ENCODE measurements at places on chromosomes 5 and 9.

GRCh38 chr5:180287404-180287803 lies 4.5 kb downstream of the MAPK9 start:
- DNase-seq: no peak

DNA sequence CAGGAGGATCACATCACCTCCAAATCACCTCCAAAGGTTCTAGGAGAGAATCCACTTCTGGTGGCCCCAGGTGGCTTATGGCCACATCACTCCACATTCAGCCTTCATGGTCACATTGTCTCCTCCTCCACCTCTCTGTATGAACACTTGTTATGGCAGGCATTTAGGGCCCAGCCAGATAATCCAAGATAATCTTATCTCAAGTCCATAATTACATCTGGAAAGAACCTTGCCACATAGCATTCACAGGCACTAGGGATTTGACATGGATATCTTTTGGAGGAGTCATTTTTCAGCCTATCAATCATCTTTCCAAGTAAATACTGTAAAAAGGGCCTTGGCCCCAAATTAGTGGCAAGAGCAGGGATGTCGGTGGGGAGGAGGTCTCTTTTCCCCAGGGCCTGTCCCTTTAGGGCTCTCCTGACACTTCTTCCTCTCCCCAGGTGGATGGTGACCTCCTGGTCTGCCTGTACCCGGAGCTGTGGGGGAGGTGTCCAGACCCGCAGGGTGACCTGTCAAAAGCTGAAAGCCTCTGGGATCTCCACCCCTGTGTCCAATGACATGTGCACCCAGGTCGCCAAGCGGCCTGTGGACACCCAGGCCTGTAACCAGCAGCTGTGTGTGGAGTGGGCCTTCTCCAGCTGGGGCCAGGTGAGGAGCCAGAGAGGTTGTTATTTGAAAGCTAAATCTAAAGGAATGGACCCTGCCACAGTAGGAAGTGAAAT lies 140.9 kb downstream of the SAXO1 start:
- DNase-seq: no peak

GRCh38 chr9:72665421-72665820 lies 144.0 kb downstream of the TMC1 start:
- DNase-seq: no peak

- DNase-seq: no peak
These were observed 91.6 kb downstream of the COX7C start for GRCh38 chr5:86709157-86709881.

GRCh38 chr5:116675626-116675910 lies 100.9 kb upstream of the SEMA6A start:
- no peak for DNase-seq

DNA sequence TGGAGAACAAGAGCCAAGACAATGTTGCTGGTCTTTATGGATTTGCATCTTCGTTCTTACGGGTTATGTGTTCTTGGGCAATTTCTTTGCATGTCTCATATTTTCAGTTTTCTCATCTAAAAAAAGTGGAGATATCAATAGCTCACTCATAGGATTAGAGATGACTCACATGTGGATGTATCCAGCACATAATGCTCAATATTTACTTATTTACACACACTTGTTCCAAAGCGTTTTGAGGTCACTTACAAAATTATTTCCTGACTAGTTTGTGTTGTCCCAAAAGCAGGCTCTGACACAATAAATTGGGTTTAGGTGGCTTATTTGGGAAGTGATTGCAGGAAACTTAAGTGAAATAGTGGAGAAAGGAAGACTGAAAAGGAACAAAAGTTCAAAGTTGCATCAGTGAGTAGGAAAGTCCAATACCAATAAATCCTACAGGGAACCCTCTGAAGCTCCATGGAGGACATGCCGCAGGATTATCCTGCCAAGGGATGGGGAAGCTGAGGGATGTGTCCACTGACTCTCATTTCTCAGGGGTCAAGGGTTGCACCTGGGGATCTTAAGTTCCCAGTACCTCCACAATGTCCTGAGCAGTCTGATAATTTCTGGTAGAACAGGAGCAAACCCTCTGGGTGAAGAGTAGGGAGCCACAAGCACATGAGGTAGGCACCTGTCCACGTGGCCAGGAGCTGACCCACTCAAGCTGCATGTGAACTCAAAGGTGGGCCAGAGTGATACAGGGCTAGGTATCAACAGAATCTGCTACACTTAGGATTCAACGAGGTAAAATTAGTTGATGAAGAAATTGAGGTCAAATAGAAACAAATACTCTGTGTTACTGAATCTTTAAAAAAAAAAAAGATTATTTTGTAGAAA lies 37.4 kb upstream of the SLC44A1 start:
- DNase-seq: no peak

All from activated CD8-positive, alpha-beta memory T cell treated with anti-CD3 and anti-CD28 coated beads for 1 hour (primary cell).